ENCODE measurements at places on chromosomes 2 and 18.

GRCh38 chr2:42032224-42032620, 15.6 kb upstream of the PKDCC start:
- no peak for DNase-seq

- DNase-seq: no peak
Measured at GRCh38 chr2:205792908-205793307, 110.6 kb downstream of the NRP2 start.

DNA sequence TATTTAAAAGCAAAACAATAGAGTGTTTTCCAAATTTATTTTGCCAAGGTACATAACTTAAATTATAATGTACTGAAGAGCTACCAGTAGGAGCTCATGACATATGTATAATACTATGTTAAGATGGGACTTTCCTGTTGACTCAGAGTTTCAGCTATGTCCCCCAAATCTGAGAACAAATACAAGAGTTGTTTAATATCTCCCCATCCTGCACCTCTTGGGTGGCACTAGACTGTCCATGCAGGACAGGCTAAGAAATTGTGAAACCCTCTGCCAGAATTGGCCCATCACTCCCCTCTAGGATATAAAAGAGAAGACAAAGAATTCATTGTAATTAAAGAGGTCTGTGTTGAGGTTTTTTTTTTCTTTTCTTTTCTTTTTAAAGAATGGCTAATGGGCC, 21.7 kb upstream of the CTAGE1 start:
- DNase-seq: no peak

- no peak for DNase-seq
Measured at GRCh38 chr2:96565111-96565510, 28.6 kb downstream of the ARID5A start.

- peak; percentile 44 for DNase-seq
Measured at GRCh38 chr2:27191070-27191829, 20.6 kb upstream of the ATRAID start.

DNA sequence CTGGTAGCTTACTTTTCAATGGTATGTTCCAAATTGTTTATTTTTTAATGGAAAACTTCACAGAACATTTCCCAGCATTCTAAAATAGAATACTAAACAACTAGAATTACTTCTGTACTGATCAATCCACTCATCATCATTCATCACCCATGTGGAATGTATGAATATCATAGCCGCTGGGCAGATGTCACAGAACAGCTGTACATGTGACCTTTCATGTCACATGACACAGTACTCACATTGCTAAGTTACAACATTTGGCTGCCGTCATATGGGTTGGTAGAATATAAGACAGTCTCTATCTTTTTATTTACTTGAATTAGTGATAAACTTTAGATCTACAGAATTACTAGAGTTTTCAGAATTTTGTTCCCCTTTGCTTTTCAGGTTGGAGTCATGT, 387.6 kb downstream of the ZEB2 start:
- DNase-seq: no peak

- peak; percentile 49 for DNase-seq
Measured at GRCh38 chr18:56322406-56322805, 316.0 kb downstream of the TXNL1 start.

DNA sequence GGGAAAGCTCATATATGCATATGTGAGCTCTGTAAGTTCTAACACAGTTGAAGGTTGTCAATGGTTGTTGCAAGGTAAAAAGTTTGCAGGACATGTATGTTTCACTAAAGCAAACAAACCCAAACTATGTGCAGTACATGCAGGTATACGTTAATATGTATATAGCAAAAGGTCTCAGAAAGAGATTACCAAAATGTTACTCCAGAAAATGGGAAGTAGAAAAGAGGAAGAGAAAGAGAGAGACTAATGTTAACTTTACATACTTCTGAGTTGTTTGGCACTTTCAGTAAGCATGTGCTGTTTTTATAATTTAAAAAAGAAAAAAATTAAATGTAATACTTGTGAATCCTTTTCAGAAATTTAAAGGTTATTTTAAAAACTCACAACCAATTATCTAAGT, 32.8 kb upstream of the PEX13 start:
- DNase-seq: no peak

DNA sequence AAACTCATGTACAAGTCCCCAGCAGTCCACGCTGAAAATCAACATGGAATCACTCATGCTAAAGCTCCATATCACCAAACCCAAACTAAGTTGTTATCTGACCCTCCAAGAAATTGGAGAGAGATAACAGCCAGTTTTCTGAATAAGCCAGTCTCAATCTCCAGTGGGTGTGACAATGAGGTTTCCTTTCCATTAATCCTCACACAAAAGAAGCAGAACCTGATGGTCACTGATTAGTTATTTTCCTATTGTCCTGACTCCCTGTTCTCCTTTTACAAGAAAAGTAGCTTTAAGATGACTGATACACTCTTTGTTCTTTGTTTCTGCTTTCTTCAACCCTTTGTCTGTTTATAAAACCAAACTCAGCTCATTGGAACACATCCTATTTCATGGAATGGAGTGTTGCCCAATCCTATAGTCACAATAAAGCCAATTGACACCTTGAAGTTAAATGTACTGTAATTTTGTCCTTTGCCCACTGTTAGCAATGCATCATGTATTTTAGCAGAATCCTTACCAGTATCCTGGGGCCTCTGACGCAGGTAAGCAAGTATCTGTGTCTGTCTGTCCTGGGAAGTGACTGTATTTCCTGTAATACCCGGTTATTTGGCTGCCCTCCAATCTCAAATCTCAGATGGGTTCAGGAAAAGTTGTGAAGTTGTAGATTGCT, 30.6 kb upstream of the SH3RF3 start:
- DNase-seq: no peak

DNA sequence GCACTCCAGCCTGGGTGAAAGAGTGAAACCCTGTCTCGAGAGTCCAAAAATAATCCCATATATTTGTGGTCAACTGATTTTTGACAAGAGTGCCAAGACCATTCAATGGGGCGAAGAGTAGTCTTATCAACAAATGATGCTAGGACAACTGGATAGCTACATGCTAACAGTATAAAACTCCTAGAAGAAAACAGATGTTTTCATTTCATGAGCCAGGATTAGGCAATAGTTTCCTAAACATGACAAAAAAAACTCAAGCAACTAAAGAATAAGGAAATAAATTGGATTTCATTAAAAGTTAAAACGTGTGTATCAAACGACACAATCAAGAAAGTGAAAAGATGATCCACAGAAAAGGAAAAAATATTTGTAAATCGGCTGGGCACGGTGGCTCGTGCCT, 6.3 kb downstream of the LIMS2 start:
- DNase-seq: no peak

GRCh38 chr2:7570247-7570646, 653.0 kb downstream of the RNF144A start:
- no peak for DNase-seq

DNA sequence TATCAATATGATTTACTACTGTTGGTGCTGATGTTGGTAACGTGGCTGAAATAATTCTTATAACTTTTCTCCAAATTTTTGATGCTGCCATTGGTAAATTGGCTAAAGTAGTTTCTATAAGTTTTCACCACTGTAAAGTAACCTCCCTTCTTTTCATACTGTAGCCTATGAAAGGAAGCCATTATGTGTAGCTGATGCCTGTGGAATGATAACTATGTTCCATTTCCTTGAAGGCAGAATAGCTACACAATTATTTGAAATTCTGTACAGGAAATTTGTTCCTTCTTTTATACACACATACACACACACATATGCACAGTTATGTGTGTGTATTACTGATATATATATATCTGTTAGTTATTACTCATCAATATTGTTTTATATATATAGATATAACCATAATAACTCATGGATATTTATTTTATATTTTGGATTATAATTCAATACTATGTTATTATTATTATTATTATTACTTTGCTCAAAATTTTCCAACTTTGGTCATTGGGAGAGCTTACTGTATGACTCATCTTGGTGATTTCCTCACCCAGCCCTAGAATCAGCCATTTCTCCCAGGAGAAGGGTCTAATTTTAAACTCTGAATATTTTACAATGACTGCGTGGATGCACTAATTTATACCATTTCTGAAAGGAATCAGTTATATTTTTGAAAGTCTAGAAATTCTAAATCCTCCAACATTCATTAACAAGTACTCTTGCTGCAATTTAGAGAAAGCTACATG, 1677.7 kb downstream of the SUCLG1 start:
- no peak for DNase-seq

GRCh38 chr2:31089645-31090044, 48.6 kb downstream of the GALNT14 start:
- DNase-seq: no peak

- no peak for DNase-seq
Measured at GRCh38 chr2:65527451-65528240, 95.2 kb upstream of the SPRED2 start.

GRCh38 chr2:148720501-148721001, 76.0 kb downstream of the EPC2 start:
- DNase-seq: no peak

GRCh38 chr2:15242936-15243461, 318.1 kb downstream of the NBAS start:
- no peak for DNase-seq

DNA sequence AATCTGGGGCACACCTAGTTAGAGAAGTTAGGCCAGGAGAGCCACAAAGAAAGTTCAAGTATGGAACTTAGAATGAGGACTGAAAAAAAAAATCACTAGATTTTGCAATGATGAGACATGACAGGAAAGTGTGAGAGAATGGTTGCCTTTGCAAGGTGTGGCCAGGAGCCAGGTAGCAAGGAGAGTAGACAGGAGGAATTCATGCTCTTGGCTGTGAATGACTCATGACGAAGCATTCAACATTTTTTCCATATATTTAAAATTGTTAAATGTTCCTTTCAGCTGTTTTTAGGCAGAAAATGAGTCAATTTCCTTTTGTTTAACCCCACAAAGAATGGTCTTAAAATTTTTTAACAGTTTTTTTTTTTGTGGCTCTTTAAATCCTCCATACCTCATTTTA, 636.9 kb downstream of the PLCL1 start:
- DNase-seq: no peak

GRCh38 chr18:8224576-8224975, 384.7 kb upstream of the RAB12 start:
- DNase-seq: no peak

- DNase-seq: no peak
Measured at GRCh38 chr2:162099836-162100235, 25.8 kb upstream of the DPP4 start.

DNA sequence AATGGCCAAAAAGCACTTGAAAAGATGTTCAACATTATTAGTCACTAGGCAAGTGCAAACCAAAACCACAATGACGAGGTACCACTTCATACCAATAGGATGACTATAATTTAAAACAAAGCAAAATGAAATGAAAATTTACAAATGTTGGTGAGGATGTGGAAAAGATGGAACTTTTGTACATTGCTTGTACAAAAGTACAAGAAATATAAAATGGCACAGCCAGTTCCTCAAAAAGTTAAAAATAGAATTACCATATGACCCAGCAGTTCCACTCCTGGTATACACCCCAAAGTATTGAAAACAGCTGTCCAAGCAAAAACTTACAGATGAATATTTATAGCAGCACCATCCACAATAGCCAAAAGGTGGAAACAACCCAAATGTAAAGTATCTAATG, 107.8 kb upstream of the XPO1 start:
- DNase-seq: no peak

- no peak for DNase-seq
Measured at GRCh38 chr2:109320195-109320922, 191.4 kb downstream of the SH3RF3 start.

DNA sequence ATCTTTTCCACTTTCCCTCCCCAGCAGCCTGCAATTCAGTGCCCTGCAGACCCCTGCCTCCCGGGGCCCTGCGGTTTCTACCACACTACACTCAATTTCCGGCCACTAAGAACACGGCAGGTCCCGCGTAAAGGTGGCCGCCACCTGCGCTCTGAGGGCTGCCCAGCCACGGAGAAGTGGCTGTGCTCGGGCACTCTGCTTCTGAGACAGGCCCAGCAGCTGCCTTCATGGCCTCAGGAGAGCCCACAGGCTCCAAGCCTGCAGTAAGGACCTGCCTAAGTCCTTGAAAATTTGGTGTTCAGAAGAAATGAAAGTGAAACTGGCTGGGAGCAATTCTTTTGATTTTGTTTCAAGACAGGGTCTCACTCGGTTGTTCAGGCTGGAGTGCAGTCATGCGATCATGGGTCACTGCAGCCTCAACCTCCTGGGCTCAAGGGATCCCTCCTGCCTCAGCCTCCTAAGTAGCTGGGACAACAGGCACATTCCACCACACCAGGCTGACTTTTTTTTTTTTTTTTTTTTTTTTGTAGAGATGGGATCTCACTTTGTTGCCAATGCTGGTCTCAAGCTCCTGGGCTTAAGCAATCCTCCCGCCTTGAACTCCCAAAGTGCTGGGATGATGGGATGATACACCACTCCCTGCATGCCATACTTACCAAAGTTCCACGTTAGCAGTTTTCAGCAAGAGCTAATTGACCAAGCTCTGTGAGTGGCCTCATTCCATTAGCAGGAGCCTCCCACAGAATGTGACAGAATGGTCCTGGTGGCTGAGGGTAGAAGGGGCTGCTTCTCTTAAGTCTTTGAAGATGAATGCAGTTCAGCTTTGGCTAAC, 14.6 kb upstream of the ALPP start:
- no peak for DNase-seq

GRCh38 chr2:35204881-35205280, 1150.7 kb upstream of the CRIM1 start:
- DNase-seq: no peak

GRCh38 chr2:176924909-176925534, 287.6 kb upstream of the HNRNPA3 start:
- DNase-seq: no peak

DNA sequence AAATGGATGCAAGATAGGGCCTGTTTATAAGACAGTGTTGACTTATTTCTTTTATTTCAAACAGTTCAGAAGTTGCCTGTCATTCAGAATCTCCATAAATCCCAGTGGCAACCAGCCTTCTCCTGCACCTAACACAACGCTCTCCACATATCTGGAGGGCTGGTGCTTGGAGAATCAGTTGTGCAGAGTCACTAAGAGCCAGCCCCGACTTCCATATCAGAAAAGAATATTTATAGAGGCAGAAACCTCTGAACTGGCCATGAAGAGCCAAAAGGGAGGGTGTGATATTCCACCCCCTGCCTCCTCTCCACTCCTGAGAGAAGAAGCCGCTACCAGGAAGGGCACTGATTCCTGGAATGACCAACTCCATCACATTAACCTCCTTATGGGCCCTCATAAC, 34.0 kb upstream of the B4GALT6 start:
- no peak for DNase-seq

Data from heart right ventricle (tissue), 16 donors.